ENCODE measurements at places on chromosomes 11 and 22. TPM values are rescaled to one million over a fixed set of nuclear protein-coding genes. Genes with fewer than 3 reads are reported as not detected.

The ZNF195 gene
- 35.7 TPM for polyA plus RNA-seq

The PLEKHA7 gene
- polyA plus RNA-seq, result 59.0 TPM

The MS4A6A gene
- 53.8 TPM for polyA plus RNA-seq

DNA sequence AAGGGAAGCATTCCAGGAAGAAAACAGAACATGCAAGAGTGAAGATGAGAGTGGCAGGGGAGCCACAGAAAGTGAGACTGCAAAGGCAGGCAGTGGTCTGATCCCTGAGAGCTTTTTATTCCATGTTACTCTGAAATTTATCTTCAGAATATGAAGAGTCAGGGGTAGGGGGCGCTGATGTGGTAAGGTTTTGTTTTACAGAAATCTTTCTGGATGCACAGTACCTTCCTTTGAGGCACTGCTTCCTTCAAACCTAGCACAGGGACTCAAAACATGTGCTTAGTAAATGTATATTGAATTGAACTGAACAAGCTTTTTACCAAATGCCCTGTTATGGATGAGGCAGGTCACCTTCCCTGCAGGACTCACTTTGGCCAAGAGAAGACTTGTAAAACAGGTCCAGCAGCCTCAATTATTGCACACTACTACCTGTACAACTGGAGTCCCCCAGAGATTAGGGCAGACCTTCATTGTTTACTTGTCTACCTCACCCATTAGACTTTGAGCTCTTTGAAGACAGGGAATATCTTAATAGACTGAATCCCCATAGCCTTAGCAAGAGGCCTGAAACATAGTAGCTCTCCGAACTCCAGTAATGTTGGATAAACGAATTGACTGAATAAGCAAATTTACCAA lies 2.2 kb downstream of the PAK1 start:
- peak; percentile 97 for DNase-seq
- peak overlapping the region; percentile 88 for H3K27ac ChIP-seq
- H3K4me1 ChIP-seq, result peaks cover 49% of the 10 kb centered on the region
- H3K27me3 ChIP-seq, result no peaks in the 10 kb centered on the region
- no peaks in the 10 kb centered on the region for H3K36me3 ChIP-seq
- no peak overlapping the region for H3K4me3 ChIP-seq

DNA sequence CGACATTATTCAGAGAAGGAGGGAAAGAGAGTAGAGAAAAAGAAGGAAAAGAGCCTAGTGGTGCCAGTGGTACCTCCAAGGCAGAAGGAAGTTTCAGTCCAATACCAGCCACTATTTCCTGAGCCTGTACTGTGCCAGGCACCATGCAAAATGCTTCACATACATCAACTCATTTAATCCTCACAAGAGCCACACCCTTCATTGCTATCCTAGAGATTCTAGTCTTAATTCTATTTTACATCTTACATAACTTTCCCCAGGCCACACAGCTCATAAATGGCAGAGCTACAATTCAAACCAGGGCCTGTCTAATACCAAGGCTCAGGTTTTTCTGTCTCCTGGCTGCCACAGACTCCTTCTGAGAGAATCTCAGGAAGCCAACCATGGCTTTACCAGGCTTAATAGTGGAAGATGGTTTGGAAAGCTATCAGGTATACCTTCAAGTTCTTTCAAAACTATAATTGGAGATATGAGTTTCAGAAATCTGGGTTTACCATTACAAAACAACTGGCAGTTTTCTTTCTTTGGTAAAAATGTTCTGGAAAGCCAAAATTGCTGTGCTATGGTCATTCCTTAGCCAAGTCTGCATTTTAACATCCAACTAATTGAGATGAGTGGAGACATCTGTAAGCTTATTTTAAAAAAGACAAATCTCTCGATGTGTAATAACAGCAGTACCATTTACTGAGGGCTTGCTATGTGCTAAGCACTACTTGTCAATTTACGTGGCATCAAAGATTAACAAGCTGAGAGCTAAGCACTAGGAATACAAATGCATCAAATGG lies 225.1 kb upstream of the PITPNB start:
- no peaks in the 10 kb centered on the region for H3K27me3 ChIP-seq
- H3K36me3 ChIP-seq, result no peaks in the 10 kb centered on the region
- no peak overlapping the region for H3K27ac ChIP-seq
- no peak for DNase-seq
- no peaks in the 10 kb centered on the region for H3K4me1 ChIP-seq
- no peak overlapping the region for H3K4me3 ChIP-seq

DNA sequence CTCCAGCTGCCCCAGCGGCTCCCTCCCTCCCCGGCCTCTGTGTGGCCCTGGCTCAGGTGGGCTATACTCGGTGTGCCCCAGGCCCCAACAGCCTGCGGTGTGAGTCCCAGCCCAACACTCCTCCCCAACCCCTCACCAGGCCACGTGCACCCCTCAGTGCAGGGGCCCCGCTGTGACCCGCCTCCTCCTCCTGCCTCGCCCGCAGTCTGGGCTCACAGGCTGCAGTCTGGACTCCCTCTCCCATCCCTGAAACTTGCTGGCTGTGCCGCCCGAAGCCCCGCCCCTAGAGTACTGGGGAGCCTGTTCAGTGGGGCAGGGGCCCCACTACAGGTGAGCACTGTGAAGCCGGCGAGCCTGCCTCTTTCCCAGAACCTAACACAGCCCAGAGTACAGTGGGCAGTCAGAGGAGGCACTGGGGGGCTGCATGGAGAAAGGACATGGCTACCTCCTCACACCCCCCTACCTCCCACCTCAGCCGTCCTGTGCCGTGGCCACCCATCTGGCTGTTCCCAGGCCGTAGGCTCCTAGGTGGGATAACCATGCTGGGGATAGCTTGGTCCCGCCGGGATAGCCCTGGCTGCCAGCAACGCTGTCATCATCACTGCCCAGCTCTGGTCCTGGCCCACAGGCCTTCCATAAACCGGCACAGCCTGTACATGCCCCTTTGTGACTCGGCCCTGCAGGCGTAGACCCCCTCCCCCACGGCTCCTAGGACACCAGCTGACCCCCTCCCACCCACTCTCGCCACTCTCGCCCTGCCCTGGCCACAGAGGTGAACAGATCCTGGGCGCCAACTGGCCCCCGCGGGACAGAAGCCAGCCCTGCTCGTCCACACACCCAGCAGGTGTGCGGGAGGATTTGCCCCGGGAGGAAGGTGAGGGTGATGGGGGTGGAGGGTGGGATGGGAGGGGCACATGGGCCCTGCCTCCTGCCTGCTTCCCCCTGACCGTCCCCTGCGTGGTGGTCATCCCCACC lies 29.7 kb downstream of the CELSR1 start:
- H3K4me1 ChIP-seq, result peaks cover 15% of the 10 kb centered on the region
- no peak for DNase-seq
- no peaks in the 10 kb centered on the region for H3K27me3 ChIP-seq
- no peak overlapping the region for H3K4me3 ChIP-seq
- H3K27ac ChIP-seq, result no peak overlapping the region
- no peaks in the 10 kb centered on the region for H3K36me3 ChIP-seq

- peak overlapping the region; percentile 39 for H3K27ac ChIP-seq
- H3K36me3 ChIP-seq, result no peaks in the 10 kb centered on the region
- H3K4me1 ChIP-seq, result peaks cover 2% of the 10 kb centered on the region
- no peak for DNase-seq
- H3K4me3 ChIP-seq, result no peak overlapping the region
- H3K27me3 ChIP-seq, result no peaks in the 10 kb centered on the region
Observed at GRCh38 chr11:76588455-76589325, 81.9 kb downstream of the LRRC32 start.

GRCh38 chr11:112613051-112613972 lies 347.9 kb upstream of the NCAM1 start:
- no peaks in the 10 kb centered on the region for H3K36me3 ChIP-seq
- peaks cover 2% of the 10 kb centered on the region for H3K27me3 ChIP-seq
- H3K27ac ChIP-seq, result peak overlapping the region; percentile 6
- no peak overlapping the region for H3K4me3 ChIP-seq

GRCh38 chr22:17920145-17920605 lies 104.2 kb downstream of the MICAL3 start:
- H3K27me3 ChIP-seq, result no peaks in the 10 kb centered on the region
- peak overlapping the region; percentile 2 for H3K4me3 ChIP-seq
- peak overlapping the region; percentile 43 for H3K27ac ChIP-seq
- DNase-seq, result peak; percentile 78
- no peaks in the 10 kb centered on the region for H3K36me3 ChIP-seq
- H3K4me1 ChIP-seq, result peaks cover 34% of the 10 kb centered on the region

- H3K36me3 ChIP-seq, result no peaks in the 10 kb centered on the region
- H3K27me3 ChIP-seq, result no peaks in the 10 kb centered on the region
- H3K27ac ChIP-seq, result no peak overlapping the region
- no peaks in the 10 kb centered on the region for H3K4me1 ChIP-seq
- no peak overlapping the region for H3K4me3 ChIP-seq
- DNase-seq, result no peak
Observed at GRCh38 chr11:19651653-19652052, 61.0 kb upstream of the NAV2 start.

- no peak overlapping the region for H3K27ac ChIP-seq
- H3K27me3 ChIP-seq, result no peaks in the 10 kb centered on the region
- H3K36me3 ChIP-seq, result no peaks in the 10 kb centered on the region
Observed at GRCh38 chr11:38095268-38095667, 1497.2 kb upstream of the RAG2 start.

All from large intestine (tissue), 12 donors.